ENCODE measurements at places on chromosomes 13 and 19.

DNA sequence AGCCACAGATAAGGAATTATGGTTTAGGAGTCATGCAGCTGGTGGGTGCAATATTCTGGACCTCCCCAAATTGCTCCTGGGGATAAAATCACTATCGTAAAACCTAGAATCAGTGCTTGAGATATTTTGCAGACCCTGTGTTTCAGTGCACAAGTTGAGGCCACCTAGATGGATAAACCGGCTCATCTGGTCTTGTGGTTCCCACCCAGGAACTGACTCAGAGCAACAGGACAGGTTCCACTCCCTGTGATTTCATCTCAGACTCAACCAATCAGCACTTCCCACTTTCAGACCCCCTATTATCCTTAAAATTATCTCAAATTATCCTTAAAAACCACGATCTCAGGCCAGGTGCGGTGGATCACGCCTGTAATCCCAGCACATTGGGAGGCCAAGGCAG, 21.0 kb downstream of the FBXL12 start:
- no peak for DNase-seq

- no peak for DNase-seq
Measured at GRCh38 chr13:80563439-80563838, 222.5 kb upstream of the SPRY2 start.

- DNase-seq: no peak
Measured at GRCh38 chr13:78160793-78161192, 242.2 kb upstream of the EDNRB start.

- DNase-seq: no peak
Measured at GRCh38 chr19:41261474-41262190, 2.5 kb upstream of the HNRNPUL1 start.

DNA sequence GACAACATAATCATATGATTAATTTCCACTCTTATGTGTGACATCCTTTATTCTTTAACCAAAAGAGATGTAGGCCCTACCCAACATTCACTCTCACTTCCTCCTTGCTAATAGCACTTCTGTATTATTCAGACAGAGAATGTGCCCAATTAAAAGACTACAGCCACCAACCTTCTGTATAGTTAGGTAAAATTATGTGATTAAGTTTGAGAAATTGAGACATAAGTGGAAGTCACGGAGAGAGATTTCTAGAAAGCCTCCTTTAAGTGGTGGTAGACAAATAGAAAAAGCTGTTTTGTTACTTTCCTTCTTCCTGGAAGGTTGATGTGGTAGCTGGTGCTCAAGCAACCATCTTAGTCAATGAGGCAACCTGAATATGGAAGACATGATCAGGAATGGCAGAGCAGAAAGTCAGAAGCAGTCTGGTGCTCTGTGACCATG, 14.8 kb downstream of the EPSTI1 start:
- no peak for DNase-seq

DNA sequence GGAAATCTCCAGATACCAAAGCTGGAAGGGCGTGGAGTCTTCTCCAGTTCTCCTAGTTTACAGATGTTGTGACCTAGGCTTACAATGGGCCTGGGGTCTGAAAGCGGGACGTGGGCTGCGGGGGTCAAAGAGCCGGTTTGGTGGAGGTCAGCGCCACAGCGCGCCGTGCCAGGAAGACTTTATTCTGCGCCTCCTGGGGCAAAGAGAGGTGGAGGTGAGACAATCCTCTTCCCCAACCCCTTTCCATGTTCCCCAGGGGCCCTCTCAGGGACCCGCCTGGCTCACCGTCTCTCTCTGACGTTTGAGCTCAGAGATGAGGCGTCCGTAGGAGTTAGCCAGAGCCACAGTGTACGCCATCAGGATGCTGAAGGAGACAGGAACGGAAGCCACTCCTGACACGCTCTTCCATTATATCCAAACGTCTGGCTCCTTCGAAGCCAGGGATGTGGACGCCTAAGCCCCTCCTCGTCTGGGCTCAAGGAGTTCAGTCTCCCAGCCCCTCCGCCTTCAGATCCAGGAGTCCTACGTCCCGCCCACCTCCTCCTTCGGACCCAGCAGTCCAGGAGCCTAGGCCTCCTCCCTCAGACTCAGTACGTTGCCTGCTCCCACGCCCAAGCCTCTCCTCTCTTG, 776 bp upstream of the LENG1 start:
- no peak for DNase-seq

GRCh38 chr19:45047188-45047797, 8.4 kb downstream of the CLASRP start:
- DNase-seq: no peak

DNA sequence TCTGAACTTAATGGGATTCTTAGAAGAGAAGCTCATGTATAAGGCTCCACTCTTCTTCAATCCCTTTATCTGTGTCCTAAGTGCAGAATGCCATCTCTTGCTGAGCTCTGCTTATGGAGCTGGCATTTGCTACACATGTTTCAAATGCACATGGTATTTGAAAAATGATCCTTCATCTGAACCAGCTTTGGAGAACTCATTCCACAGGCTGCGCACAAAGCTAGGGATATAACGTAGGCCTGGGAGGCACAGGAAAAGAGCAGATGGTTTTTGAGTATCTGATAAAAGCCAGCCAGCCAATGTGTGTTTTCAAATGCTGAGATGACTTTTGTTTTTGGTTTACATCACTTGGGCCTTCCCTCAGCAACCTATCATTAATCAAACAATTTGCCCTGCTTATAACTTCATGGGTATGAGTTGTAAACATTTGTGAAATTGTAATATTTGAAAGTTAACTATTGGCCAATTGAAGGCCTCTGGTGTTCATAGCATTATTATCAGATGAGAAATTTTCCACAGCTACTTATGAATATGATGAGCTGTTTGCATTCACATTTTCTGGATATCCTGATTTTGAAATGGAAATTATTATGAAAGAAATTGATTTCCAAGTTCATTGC, 729.0 kb downstream of the FGF9 start:
- no peak for DNase-seq

DNA sequence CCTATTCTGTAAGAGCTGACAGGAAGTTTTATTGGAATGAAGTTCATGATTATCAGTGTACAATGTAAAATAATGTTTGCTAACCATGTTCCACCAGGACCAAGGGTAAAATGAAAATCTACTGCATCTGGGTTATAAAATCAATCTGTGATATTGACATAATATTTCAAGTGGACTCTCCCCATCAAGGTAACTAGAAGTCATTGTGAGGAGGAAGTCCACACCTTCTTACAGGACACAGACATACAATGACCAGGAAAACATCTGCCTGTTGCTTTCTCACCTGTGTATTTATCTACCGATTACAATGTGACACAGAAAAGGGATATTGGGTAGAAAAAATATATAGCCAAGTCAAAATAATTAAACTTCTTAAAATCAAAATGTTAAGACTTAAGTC, 140.7 kb upstream of the RFC3 start:
- DNase-seq: no peak

DNA sequence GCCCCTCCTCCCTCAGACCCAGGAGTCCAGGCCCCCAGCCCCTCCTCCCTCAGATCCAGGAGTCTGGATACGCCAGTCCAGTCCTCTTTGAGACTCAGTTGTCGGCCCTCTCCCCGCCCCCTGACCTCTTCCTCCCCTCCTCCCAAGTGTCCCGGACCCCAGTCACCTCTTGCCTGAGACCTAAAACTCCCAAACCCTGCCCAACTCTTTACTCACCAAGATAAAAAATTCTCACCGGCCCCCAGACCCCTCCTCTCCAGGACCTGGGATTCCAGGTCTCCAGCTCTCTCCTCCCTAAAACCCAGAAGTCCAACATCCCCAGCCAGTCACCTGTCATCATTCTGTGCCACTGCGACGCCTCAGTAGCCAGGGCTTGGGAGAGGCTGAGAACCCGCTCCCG, 1.4 kb upstream of the HSD17B14 start:
- no peak for DNase-seq

GRCh38 chr13:50419896-50420295, 404.7 kb downstream of the KCNRG start:
- no peak for DNase-seq

- DNase-seq: no peak
Measured at GRCh38 chr13:60288569-60288968, 108.5 kb upstream of the TDRD3 start.

DNA sequence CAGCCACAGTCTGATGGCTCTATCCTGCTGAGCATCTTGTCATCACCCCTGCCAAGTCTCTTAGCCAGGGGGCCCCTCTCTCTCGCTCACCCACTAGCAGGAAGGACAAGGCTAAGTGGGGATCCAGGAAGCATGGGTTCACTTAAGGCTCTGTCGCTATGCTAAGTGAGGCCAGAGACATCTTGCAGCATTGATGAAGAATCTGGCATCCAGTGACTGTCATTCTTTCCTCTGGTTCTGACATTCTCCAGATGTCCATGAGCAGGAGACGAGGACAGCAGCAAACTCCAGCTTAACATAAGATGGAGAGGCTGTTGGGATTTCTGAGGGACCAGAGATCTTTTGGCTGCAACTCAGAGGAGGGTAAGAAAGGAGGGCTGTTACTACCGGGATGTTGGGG, 230.2 kb downstream of the TSHZ3 start:
- DNase-seq: no peak
